Activated B cell treated with CpG ODN at 0.5 μM for 24 hours (primary cell): ENCODE measurements at places on chromosomes 13 and 19.

- DNase-seq, result no peak
Observed at GRCh38 chr13:114054264-114054663, 78.2 kb downstream of the RASA3 start.

- DNase-seq, result no peak
Observed at GRCh38 chr19:36488846-36489117, 579 bp downstream of the ZNF566 start.

DNA sequence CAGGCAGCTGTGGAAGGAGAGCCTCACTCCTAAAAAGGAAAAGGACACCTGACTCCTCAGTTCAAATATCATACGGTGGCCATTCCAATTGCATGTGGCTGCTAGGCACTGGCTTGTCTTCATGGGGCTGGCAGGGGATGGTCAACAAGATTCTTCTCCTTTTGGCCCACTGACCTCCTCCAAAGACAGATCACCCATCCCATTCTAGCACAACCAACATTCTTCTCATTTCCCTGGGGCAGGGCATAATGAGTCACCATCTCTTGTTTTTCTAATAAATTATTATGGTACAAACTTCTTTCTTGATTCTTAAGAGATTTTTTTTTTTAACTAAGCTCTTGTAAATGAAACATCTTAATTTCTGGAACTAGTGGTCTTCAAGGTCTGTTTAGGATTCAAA lies 136.7 kb upstream of the NBEA start:
- DNase-seq, result no peak

GRCh38 chr13:97422118-97423054 lies 11.6 kb upstream of the RAP2A start:
- DNase-seq, result no peak

GRCh38 chr19:15790096-15790495 lies 2.6 kb downstream of the OR10H5 start:
- DNase-seq, result no peak

DNA sequence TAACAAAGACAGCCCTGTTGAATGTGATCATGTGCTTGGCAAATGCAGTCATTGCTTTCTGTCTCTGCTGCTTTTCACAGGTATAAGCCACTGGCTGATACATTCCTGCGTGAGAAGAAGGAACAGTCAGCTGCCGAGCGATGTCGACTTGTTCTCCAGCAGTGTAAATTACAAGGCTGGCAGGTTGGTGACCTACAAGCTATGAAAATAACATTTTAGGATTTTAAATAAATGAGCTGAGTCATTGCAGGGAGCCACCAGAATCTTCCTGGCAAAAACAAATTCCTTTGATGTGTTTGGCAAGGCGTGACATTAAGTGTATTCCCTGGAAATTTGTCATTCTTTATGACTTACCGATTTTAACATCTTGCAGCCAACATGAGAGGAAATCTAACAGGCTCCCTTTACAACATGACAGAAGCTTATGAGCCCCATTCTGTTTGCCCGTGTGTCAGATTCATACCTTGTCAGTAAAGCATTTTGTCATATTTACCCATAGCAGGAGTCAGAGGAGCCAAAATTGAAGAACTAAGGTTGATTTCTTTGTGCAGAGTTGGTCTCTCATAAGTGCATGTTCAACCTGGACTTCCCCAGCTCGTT lies 471.4 kb downstream of the MYO16 start:
- DNase-seq, result no peak

DNA sequence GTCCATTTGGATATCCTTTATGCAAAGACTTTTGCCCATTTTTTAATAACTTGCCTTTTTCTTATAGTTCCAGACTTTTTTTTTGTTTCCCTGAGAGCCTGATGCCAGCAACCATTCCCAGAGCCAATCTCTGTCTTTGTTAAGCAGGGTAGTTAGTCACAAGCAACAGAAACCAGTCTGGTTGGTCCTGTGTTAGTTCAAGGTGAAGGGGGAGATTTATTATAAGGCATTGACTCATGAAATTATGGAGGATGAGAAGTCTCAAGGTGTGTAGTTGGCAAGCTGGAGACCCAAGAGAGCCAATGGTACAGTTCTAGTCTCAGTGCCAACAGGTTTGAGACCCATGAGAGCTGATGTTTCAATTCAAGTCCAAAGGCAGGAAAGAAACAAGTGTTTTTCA lies 33.0 kb downstream of the GPR12 start:
- no peak for DNase-seq

GRCh38 chr19:45464274-45464673 lies 3.5 kb upstream of the FOSB start:
- DNase-seq, result no peak

DNA sequence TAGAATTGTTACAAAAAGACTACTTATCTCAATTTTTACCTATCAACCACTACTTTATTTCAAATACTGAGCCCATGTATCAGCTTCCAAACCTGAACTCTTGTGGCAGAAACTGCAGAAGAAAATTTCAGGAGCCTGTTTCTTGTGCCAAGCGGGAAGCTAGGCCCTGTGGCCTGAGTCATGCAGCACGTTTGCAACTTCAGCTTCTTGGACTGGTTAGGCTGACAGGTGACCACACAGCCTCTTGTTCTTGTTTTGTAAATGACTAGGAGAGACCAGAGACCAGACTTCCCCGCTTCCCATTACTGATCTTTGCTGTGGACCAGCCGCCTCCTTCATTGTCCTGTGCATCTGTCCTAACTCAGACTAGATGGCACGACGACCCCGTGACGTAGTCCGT lies 3.4 kb upstream of the LAMP1 start:
- no peak for DNase-seq

- no peak for DNase-seq
Observed at GRCh38 chr13:95516021-95516420, 36.5 kb upstream of the CLDN10 start.

GRCh38 chr13:28426381-28426780 lies 68.5 kb downstream of the FLT1 start:
- DNase-seq, result no peak

GRCh38 chr13:77048681-77049080 lies 21.7 kb upstream of the FBXL3 start:
- DNase-seq, result no peak

DNA sequence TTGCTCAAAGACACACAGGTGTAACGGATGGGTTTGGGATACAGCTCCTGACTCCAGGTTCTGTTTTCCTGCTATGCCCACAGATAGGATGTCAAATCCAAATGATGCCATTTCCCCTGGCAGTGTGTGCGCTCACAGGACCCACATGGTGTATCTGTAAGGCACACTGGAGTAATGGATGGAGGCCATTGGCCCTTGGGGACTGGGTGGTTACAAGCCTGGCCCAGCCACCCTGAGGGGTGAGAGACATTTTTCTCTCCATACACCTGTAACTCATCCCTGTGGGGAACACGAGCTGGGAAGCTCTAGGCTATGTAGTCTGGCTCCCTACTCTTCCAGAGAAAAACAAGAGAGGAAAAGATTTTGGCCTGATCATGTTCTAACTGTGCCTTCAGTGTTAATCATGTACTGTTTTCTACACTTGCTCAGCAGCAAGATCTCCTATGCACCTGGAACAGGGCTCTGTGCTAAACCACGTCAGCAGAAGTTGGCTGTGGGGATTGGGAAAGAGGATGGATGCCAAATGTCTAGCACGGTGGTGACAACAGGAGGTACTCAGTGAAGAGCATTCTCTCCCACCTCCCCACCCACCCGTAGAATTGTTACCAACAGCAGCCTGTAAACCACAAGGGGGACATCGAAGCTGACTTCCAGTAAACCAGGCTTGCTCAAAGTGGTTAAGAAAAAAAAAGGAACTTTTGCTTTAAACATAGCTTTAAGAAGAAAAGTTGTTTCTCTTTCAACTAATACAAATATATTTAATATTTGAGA lies 237.0 kb downstream of the LACC1 start:
- no peak for DNase-seq
